Endothelial cell (in vitro differentiated cells): ENCODE measurements at places on chromosomes 5 and 9.
A peak's percentile ranks its signal among the peaks of the same experiment; 100 is the strongest.

GRCh38 chr9:127505396-127506116 is 54.2 kb downstream of the LRSAM1 start:
- peak; percentile 71 for DNase-seq

GRCh38 chr9:21686738-21687137 is 115.7 kb upstream of the MTAP start:
- DNase-seq, result no peak

DNA sequence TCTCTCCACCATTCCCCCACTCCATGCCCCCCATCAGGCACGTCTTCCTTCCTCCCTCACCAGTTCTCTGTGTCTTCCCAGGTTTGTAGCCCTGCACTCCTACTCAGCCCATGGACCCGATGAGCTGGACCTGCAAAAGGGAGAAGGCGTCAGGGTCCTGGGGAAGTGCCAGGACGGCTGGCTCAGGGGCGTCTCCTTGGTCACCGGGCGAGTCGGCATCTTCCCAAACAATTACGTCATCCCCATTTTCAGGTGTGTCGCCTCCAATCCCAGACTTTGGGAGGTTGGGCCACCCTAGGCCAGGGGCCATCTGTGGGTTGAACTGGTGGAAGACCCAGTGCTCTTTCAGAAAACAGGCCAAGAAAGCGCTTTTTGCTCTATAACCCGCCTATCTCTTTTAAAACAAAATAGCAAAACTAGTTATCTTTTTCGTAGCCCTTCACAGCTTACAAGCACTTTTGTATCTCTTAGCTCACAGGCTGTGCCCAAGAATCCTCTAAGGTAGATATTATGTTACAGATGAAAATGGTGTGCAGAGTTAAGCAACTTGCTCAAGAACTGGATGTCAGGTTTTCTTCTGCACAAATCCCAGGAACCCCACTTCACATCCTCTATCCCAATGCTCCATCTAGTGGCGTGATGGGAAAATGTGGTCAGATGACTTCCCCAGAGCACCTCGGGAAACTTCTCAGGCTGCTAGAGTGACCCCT is 56.2 kb downstream of the PLAC8L1 start:
- DNase-seq, result peak; percentile 69

DNA sequence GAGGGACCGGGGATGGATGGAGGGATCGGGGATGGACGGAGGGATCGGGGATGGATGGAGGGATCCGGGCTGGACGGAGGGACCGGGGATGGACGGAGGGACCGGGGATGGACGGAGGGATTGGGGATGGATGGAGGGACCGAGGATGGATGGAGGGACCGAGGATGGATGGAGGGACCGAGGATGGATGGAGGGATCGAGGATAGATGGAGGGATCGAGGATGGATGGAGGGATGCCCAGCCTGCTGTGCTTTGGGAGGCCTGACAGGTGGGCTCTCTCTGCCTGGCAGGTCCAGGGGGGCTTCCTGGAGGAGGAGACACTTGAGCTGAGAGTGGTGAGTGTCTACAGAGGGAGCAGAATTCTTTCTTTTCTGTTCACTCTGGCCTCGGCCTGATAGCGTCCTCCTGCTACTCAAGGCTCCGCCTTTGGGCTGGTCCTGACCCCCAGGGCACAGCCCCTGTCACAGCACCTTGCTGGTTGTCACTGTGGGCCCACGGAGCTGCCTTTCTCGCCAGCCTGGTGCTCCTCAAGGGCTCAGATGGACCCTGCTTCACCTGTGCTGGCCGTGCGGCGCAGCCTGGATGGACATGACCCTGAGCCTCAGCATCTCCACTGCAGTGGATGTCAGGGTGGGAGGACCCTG is 42.2 kb upstream of the RNF130 start:
- DNase-seq, result no peak

GRCh38 chr5:35830587-35830986 is 26.1 kb upstream of the IL7R start:
- DNase-seq, result no peak

DNA sequence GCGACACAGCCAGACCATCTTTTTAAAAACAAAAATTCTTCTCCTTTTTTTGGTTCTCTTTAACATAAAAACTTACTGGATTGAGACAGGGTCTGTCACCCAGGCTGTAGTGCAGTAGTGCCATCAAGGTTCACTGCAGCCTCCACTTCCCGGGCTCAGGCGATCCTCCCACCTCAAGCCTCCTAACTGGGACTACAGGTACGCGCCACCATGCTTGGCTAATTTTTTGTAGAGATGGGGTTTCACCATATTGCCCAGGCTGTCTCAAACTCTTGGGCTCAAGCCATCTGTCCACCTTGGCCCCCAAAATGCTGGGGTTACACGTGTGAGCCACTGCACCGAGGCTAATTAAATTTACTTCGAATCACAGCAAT is 13.8 kb downstream of the HNRNPK start:
- no peak for DNase-seq

- no peak for DNase-seq
These were observed 9.6 kb downstream of the KIF2A start for GRCh38 chr5:62315376-62316175.

- no peak for DNase-seq
These were observed 363.5 kb downstream of the MAN2A1 start for GRCh38 chr5:110053205-110053604.

GRCh38 chr5:33091571-33092363 is 349.0 kb upstream of the TARS1 start:
- no peak for DNase-seq

- DNase-seq, result no peak
These were observed 493.5 kb upstream of the WWC1 start for GRCh38 chr5:167797933-167798332.

DNA sequence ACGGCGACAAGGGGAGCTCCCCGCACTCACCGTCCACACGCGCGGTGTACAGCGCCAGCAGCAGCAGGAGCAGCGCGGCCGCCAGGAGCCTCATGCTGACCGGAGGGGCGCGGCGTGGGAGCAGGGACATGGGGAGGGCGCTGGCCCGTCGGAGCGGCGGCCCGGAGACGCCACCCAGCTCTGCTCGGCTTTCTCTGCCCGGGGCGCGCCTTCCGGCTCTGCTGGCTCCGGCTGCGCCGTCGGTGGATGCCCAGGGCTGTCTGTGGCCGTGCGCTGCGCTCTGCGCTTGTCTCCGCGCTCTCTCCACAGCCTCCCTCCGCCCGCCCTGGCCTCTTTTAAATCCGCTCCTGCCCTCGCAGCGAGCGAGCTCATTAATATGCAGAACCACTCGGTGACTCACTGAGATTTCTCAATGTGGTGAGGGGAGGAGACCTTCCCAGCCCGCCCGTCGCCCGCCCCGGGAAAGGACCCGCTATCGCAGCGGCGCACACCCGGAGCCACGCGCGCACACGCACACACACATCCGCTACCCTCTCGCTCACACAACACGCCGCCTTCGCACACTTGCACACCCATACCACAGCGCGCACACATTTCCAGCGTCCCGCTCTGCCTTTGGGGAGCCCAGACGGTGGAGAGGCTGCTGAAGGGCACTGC is at the start of gene CXCL14:
CXCL14 (minus strand) TSS at position 307 of the 657 bp plus-strand sequence; CDS start at position 94, 213 bp downstream.
- peak; percentile 37 for DNase-seq

DNA sequence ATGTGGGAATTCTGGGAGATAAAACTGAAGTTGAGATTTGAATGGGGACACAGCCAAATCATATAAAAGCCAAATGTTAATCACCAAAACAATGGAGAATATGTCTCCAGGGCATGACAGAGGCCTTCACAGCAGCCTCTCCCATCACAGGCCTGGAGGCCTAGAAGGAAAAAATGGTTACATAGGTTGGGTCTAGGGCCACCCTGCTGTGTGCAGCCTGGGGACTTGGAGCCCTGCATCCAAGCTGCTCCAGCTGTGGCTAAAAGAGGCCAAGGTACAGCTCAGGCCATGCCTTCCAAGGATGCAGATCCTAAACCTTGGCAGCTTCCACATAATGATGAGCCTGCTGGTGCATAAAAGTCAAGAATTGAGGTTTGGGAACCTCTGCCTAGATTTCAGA is 85.1 kb downstream of the JAKMIP2 start:
- no peak for DNase-seq

DNA sequence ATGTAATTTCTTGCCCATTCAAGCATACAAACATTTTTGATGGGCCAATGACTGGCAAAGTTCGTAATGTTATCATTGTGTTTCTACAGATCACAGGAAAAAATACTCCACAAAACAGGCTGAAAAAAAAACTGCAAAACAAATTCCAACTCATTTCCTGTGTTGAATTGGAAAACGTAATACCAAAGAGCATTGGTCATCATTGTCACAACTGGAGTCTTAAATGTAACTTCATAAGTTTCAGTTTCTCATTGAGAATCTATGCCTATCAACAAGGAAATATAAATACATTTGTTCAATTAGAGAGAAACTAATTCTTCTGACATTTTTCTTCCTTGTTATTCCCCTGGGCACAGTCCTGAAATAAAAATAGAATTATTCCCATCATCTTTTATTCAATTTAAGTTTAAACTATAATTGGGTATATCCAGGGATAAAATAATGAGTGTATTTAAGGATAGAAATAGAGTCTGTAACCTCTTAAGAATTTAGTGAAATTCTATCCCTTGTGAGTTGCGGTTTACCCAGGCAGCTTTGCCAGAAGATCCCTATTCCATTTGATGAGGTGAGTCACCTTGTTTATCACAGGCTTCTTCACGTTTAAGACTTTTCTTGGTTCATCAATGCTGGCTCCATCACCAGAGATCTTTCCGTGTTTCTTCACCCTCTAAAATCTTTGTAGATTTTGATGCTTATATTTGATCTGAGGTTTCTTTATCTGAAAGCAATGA is 112.7 kb upstream of the ITGA1 start:
- no peak for DNase-seq

DNA sequence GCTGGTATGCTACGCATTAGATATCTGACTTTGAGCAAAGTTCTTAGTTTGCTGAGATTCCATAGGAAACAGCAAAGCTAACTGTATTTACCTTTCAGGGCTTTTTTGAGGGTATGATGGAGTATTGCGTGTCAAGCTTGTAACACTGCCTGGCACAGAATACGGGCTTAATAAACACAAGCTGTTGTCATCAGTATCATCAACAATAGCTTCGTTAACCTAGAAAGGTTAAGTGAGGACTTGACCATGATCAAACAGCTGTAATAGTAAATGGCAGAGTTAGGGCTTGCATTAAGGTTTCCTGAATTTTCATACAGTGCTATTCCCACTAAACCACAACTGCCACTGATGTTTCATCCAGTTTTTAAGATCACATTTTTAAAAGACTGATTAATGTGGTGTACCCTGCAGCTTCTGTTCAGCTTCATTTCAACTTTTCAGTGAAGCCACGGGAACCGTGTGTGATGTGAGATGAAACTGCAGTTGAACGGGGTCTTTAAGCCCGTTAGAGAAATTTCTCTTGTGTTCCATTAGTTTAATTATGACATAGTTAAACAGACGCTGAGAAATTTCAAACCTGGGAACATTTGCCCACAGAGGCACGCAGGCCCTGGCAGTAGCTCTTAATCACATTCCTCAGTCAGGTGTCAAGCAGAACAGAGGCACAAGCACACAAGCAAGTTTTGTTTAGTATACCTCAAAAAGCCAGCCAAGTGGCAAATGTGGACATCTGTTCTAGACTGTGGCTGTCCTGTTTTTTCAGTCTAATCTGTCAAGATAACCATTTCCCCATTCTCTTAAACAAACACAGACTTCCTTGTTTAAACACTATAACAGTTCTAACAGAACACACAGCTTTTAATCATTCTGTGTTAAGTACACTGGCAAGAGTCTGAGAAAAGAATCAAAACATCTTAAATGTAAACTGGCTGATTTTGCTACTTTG is 147.1 kb downstream of the ZNF608 start:
- no peak for DNase-seq

DNA sequence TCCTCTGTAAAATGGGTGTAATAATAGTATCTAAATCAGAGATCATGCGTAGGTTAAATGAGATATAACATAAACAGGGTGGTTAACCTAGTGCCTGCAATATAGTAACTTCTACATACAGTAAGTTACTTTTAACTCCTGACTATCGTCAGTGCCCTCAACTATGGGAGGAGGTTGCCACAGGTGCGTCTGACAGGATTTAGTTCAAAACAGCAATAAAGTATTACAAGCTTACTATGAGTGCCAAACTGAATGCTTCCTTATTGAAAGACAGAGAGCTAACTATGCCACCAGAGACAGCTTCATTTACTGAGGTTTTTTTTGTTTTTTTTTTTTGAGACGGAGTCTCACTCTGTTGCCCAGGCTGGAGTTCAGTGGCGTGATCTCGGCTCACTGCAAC is 209.0 kb downstream of the ADAMTSL1 start:
- DNase-seq, result no peak

GRCh38 chr9:12817702-12818101 is 42.9 kb downstream of the LURAP1L start:
- DNase-seq, result no peak

GRCh38 chr5:126124706-126125345 is 298.4 kb upstream of the GRAMD2B start:
- DNase-seq, result no peak
